ENCODE measurements at places on chromosomes 12 and 14.

GRCh38 chr12:67633708-67634107 is 14.8 kb upstream of the DYRK2 start:
- no peak for DNase-seq

DNA sequence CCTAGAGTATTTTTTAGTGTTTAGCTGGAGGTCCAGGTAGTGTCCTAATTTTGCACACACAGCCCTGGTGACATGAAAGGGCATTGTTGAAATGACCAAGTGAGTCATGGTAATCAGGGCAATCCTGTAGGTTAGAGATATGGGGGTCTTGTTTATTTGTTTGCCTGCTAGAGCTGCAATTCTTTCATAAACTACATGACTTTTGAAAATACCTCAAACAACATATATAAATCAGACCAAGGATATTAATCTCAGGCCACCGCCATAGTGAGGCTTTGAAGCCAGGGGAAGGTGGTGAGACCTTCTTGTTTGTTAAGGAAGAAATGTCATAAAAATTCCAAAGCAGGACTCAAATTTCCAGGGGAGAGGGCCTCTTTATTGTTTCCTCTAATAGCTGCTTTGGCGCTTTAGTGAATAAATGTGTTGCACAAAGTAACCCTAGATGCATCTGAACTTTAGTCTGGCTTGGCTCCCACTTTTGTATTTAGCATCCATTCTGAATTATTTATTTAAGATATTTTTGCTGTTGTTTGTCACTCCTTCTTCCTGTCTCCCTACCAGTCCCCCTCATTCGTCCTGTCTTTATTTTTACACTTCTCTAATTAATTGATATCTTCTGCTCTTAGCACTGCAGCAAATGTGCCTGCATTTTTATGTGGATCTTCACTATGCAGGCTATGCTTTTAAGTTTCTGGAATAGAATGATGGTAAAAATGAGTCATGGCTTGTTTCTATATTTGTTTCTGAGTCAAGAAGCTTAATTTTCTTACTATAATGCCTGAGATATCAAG is 430.3 kb downstream of the RAD51B start:
- no peak for DNase-seq

DNA sequence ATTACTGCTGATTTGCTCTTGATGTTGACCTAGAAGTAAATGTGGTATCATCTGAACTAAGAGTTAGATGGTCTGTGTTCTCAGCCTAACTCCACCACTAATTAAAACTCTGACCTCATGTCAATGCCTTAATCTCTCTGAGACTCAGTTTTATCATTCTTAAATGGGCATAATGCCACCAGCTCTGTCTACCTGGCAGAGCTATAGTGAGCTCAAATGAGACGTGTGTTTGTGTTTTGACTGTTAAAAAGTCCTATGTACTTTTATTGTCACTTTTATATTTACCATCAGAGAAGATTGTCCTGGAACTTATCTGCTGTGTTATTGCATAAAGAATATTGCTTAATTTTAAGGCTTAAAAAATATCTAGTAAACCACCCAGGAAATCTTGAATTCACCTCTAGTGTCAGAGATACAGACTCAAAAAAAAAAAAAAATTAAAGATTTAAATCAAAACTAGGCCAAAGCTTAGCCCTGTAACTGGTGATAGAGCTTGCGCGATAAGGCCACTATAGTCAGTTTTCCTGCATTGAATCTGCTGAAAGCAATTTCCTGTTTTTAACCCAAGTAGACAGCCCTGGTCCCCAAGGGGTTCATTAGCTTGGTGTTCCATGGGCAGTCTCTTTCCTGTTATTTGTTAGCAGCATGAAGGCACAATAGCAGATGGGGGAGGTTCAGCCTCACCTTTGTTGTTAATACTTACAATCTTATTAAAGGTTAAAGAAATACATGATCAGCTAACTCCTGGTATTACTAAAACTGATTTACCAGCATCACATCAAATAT is 261.8 kb downstream of the ATP23 start:
- no peak for DNase-seq

DNA sequence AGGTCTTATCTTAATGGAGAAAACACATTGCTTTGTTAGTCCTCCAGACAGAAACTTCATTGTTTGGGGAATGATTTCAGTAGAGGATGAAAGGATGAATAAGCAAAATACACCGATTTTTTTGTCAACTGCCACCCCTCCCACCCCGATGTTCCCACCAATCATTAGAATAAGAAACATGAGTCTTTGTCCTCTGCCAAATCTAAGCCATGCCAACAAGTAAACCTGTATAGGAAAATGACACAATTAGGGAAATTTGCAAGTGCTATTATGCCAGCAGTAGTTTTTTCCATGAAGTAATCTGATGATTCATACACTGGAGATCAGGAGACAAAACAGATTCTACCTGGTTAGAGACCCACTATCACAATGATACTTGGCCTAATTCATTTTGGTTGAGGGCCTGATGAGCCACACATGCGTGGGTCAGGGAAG is 35.9 kb downstream of the FLRT2 start:
- DNase-seq, result no peak

- no peak for DNase-seq
Measured at GRCh38 chr12:69846976-69847375, 21.9 kb downstream of the MYRFL start.

- no peak for DNase-seq
Measured at GRCh38 chr12:15545334-15545733, 223.0 kb downstream of the PTPRO start.

DNA sequence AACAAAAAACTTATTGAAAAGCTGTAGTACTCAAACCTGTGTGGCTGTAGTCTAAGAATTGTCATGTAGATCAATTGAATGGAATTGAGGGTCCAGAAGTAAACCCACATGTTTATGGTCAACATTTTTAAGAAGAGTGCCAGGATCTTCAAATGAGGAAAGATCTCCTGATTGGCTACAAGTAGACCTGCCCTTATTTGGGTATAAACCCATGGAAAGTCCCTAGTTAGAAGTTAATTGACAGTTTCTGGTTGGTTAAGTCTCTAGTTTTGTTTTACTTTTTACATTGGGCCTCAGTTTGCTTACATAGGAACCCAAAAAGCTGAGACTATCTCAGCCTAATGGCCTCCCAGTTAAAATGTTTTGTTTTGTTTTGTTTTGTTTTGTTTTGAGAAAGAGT is 91.9 kb upstream of the RESF1 start:
- DNase-seq, result no peak

DNA sequence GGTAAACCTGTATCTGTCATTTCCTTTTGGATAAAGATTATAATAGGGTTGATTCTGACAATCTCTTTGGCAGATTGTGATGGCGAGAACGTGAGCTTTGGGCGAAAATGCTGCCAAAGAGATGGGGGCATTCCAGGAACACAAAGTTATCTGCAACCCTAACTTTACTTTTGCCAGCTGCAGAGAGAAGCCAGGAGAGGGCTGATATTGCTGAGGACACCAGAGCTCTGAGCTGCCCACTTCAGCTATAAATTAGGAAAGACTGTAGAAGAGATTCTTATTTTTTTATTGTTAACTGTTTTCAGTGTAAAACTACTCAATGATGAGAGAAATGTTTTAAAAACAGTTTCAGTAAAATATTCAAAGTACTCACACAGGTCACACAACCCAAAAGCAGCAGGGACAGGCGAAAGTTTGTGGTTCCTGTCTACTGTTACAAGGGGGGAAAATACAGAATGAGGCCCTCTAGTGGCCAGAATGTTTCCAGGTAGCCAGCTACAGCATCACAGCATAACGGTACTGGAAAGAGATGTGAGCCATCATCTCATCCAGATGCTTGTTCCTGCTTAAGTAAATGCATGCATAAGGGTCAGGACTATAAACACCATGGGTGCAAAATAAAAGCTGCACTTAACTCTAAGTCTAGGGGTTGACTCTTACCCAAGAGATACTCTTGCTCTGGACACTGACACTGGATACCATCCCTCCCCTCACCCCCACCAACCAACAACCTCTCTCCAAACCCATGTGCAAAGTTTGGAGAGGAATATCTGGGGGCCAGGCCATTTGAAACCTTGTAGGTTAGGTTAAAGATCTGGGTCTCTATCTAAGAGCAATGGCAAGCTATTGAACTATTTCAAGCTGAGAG is 498.4 kb downstream of the RMST start:
- DNase-seq, result no peak

GRCh38 chr14:85172290-85172689 is 357.7 kb upstream of the FLRT2 start:
- no peak for DNase-seq

DNA sequence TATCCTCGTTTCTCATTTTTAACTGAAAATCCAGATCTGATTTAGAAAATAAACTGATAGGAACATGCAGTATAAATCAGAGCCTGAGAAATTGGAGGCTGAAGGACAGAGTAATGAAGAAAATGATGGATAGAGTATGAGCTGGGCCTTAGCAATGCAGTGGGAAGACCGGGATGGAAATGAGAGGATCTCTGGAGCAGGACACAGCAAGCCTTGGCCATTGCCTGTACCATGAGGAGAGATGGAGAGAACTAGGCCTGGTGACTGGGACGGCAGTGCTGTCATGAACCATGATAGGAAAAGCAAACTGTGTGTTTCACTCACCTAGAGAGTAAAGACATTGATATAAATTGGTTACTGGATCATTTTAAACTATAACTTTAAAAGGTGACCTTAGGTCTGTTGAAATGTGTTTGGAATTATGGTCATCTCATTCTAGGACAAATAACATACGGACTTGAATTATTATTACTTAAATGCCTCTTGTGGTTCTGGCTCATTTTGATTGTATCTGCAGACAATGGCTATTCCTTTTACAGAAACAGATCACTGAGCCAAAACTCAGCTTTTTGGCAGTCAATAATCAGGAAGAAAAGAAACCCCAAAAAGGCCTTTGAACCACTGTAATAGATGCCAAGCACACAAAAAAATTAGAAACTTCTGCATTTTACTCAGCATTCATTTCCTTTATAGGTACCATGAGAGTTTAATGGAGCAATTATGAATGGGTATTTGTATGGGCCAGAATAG is 251.9 kb upstream of the PRKD1 start:
- no peak for DNase-seq

DNA sequence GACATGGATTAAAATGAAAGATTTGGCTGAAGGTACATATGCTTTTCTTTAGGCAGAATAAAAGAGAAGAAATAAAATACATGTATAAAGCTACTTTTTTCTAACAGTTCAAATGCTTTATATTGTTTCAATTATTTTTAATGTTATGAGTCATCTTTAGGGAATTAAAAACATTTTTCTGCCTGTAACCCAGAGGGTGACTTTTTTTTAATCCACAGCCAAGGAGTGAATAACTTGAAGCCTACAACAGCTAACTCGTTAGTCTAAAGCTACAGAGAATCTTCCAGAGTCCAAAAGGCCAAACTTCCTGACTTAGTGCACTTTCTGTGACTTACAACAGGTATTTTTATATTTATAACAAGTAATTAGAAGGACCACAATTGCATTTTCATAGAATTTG is 151.6 kb downstream of the SEC23A start:
- DNase-seq, result peak; percentile 13

DNA sequence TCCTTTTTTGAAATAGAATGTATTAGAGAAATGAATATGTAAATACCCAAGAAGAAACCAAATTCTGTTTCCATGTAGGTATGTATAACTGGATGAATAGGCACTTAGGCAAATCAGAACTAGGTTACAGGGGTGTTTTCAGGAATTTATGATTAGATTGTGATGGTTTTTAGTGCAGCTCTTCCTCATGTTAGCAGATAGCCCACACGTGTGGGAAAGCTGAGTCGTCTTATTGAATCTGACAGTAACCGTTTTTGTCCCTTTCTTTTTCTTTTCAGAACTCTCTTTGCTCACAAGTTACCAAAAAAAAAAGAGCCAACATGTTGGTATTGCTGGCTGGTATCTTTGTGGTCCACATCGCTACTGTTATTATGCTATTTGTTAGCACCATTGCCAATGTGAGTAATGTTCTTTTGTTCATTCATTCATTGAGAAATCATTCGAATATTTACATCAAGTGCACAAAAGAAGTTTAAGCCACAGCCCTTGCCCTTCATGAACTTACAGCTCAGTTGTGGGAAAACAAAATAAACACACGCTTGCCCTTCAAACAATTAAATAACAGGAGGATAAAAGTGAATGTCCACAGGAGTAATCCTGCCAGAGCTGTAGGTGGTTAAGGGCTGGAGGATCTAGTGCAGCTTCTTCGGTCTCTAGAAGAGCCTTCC is 14.8 kb downstream of the EMP1 start:
- no peak for DNase-seq

DNA sequence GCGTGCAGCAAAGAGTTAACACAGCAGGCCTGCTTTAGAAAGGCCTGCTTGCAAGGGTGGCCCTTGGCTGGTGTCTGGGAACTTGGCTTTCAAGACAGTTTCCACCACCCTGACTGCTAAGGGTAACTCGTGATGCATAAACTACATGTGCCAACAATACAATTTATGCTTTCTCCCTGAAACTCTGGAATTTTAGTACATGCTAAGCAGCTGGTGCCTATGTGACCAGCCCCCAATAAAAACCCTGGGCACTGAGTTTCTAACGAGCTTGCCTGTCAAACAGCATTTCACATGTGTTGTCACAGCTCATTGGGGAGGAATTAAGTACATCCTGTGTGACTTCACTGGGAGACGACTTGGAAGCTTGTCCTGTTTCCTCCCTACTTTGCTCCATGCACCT is 133.1 kb downstream of the SLC5A8 start:
- no peak for DNase-seq

GRCh38 chr14:26694521-26694920 is 96.7 kb upstream of the NOVA1 start:
- DNase-seq, result no peak

DNA sequence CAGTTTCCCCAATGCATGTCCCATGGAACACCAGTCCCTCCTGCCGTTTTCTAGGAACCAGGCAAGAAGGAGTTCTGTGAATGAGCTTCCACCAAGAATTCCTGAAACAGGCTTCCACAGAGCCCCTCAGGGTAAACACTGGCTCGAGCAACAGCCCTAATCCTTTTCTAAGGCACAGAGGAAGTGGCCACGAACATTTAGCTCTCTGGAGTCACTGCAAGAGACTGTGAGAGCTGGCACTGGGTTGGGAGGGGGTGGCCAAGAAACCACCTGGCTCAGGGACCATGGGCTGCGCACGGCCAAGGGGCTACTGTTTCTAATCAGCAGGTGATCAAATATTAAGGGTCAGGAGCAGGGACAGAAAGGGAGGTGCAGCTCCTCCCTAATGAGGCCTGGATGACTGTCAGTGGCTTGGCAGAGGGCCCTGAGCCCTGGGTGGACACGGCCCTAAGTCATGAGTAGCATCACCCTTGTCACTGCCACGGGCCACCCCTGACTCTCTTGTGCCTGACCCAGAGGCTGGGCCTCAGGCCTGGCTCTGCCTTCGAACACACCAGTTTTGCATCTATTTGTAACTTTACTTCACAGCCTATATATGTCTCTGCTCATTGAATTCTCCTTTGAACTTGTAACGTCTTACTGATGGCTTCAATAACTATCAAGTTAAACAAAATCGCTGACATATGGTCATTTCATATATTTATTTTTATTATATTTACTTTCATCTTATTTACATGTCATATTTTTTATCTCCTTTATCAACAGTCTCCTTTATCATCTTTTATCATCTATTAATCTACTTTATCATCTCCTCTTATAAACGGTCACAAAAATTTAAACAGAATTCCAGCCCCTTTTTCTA is 154.0 kb downstream of the DICER1 start:
- no peak for DNase-seq

- DNase-seq, result no peak
Measured at GRCh38 chr12:49894751-49895148, 8.9 kb downstream of the FAIM2 start.
